ENCODE measurements at places on chromosomes 3 and 15. TPM values are rescaled to one million over a fixed set of nuclear protein-coding genes. Genes with fewer than 3 reads are reported as not detected.

The HMCES gene
- total RNA-seq, result 26.8 TPM

The TBC1D2B gene
- 24.8 TPM for total RNA-seq

The ELP6 gene
- total RNA-seq, result 30.2 TPM

The TMEM108 gene
- 0.67 TPM for total RNA-seq

The TIGIT gene
- not detected for total RNA-seq

The ZNF80 gene
- not detected for total RNA-seq

The SIDT1 gene
- total RNA-seq, result not detected

The ACKR2 gene
- 0.67 TPM for total RNA-seq

The ROPN1 gene
- total RNA-seq, result not detected

The SEMA4B gene
- 7.1 TPM for total RNA-seq

The ZDHHC23 gene
- total RNA-seq, result 3.3 TPM

The GNL3 gene
- total RNA-seq, result 102 TPM

The TTLL13 gene
- total RNA-seq, result 0.20 TPM

The CERS3 gene
- not detected for total RNA-seq

The ATP13A4 gene
- total RNA-seq, result 0.07 TPM

The STRIT1 gene
- not detected for total RNA-seq

The CSPG5 gene
- not detected for total RNA-seq

The IL17RB gene
- total RNA-seq, result not detected

The USP8 gene
- total RNA-seq, result 47.4 TPM

The RAD18 gene
- total RNA-seq, result 11.0 TPM

The IQCF2 gene
- total RNA-seq, result not detected

The TERC gene
- 146 TPM for total RNA-seq

The KBTBD13 gene
- not detected for total RNA-seq

The RBP2 gene
- not detected for total RNA-seq

The RASGRP1 gene
- under 0.01 TPM for total RNA-seq

The GCSAM gene
- not detected for total RNA-seq

The PARP15 gene
- 0.94 TPM for total RNA-seq

The EXD1 gene
- total RNA-seq, result not detected

The SPINK8 gene
- not detected for total RNA-seq

The ATP8B4 gene
- under 0.01 TPM for total RNA-seq

The ACTRT3 gene
- total RNA-seq, result 6.1 TPM
